AG09309 (cell line): ENCODE measurements at places on chromosomes 4 and X.

- DNase-seq: peak; percentile 64
Observed at GRCh38 chr4:6974138-6974848, 64.7 kb downstream of the TBC1D14 start.

GRCh38 chrX:68867458-68868112 lies 38.8 kb downstream of the EFNB1 start:
- no peak for DNase-seq

DNA sequence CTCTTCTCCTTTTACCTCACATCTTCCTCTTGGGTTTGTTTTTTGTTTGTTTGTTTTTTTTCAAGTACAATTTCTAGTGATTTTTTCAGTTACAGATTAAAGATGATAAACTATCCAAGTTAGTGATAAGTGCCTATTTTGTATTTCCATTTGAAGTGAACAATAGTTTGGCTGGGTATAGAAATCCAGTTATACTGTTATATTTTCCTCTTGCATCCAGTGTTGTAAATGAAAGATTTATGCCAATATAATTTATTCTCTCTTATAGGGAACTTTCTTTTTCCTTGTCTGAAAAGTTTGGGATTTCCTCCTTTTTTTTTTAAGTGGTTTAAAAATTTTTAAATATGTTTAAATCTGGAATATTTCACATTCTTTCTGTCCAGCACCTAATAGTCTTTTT lies 169.4 kb downstream of the CPEB2 start:
- DNase-seq: no peak

DNA sequence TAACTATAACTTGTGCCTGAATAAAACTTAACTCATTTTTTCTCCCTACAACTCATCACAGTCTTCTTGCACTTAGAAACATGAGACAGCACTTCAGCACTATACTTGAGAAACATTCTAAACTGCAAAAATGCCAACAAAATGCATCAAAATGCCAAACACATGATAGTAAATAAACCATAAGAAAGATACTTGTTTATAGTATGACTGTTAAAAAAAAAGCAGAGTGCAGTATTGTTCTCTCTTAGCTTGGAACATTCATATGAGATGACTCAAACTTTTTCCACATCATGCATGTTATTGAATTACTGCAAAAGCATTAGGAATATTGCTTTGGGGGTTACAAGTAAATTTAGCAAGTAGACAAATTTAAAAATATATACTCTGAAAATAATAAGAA lies 135.7 kb upstream of the ANXA10 start:
- DNase-seq: no peak

- DNase-seq: no peak
Observed at GRCh38 chrX:129071390-129071789, 451.9 kb downstream of the SMARCA1 start.

DNA sequence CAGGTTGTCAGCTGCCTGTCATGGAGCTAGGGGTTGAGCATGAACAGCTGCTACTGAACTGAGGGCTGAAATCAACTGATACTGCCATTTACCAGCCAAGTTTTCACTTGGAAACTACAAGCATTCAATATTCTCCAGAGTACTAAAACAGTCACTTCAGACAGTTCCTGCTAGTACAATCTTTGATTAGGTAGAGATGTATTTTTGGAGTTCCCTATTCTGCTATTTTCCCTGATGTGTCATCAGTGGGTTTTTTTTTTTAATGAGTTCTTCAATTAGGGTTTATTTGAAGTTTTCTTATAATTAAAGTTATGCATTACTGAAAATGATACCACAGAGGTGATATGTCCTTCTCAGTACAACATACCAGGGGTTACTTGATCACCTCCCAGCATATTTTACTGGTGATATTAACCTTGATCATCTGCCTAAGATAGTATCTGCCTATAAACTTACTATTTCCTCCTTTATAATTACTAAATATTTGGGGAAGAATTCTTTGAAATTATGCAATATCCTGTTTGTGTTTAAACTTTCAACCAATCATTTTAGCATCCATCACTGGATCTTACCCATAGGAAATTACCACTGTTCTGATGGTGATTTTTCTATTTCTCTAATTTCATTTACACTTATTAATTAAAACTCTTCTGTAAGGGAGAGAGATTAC lies 13.6 kb downstream of the PDCL2 start:
- no peak for DNase-seq

DNA sequence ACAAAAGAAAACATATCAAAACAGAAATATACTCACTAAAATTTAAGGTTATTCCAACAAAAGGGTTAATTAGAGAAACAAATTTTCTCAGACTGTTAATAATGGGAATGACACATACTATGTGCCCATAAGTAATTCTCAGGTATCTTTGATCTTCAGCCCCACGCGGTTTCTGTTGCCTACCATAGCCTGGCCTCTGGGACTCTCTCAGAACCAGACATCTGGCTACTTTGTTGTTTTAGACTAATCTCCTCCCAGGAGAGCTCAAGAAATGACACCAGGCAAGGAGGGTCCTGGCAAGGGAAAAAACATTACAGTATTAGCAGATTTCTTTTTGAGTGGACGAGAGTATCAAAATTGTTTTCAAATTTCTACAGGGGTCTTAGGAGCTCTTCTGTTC lies 43.7 kb downstream of the SLC10A7 start:
- DNase-seq: no peak

GRCh38 chrX:72107320-72107719 lies 24.4 kb downstream of the RTL5 start:
- no peak for DNase-seq

DNA sequence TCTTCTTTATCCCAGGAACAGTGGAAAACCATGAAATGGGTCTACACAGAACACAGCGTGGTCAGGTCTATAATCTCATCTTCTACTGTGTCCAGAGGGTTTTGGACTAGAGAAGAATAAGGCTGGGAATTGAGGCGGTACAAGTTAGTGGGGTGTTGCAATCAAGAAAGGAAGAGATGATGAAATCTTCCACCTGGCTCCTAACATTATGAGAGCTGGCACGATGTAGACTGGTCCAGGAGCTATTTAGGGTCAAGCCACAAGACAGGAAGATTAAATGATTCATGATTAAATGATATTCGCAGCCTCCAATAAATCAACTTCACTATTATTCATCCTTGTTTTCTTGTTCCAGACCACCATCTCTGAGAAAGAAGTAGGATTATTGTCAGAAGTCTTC lies 88.0 kb downstream of the ARSF start:
- DNase-seq: peak; percentile 34

DNA sequence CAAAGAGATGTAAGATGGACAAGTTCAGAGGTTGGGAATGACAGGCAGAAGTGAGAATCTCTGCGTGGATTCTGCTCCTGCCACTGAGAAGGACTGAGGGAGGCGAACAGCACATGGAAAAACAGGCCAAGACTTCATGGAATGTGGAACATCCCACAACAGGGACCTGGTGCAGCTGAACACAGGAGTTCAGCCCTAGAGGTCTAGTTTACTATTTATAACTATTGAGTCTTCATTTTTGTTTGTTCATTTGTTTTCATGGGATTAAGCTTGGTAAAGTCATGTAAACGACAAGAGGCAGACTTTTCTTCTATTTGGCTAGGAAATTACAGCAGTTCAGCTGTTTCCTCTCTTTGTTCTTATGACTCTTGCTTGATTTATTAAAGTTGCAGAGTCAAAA lies 234.5 kb downstream of the MAML3 start:
- DNase-seq: no peak

DNA sequence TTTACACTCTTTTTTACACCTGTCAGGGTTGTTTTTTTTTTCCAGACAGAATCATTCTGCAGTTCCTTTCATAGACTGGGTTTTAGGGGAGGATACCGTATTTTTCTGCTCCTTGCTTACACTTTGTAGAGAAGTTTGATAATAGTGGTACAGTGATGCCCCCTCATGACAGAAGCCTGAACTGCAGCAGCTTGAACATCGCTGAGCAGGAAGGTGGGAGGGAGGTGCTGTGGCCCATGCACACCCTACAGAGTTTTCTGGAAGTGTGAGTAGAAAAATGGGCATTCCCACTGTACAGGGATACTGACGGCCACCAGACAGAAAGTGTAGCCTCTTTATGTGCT lies 54.5 kb downstream of the RAB40A start:
- no peak for DNase-seq

DNA sequence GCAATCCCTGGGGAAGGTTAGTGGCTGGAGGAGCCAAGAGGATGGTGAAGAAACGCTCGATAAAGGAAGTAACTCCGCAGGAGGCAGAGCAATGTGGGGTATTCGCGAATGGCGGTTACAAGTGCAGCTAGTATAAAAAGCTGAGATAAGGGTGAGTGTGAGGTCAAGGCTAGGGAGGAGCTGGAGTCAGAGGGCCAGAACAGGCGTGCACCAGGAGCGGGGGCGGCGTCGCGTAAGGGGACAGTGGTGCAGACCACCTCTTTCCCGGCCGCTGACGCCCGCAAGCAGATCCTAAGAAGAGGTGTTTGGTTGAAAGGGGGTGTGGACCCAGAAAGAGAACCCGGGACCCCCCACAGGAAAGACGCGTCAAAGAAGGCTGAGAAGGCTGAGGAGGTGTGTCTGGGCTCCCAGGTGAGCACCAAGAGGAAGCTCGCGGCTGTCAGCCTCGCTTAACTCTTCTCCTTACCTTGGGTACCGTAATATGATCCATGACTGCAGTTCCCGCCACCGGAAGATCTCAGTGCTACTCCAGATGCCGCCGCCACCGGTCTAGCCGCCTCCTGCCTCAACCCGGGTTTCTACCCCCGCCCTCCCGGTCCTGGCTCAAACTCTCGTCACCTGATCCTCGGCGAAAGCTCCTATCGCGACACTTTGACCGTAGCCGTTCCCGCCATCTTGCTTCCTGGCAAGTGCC lies at the start of gene MTMR8:
TSS of gene MTMR8 (minus strand) at position 579 of the 694 bp plus-strand sequence. CDS start at position 490, 89 bp downstream.
- no peak for DNase-seq

GRCh38 chr4:88809576-88810219 lies 112.1 kb upstream of the NAP1L5 start:
- DNase-seq: no peak

GRCh38 chr4:78569306-78569821 lies 17.8 kb downstream of the ANXA3 start:
- peak; percentile 55 for DNase-seq

- DNase-seq: no peak
Observed at GRCh38 chrX:110399497-110399896, 40.8 kb downstream of the RTL9 start.

- DNase-seq: no peak
Observed at GRCh38 chr4:82097504-82097903, 276.3 kb downstream of the HNRNPD start.

DNA sequence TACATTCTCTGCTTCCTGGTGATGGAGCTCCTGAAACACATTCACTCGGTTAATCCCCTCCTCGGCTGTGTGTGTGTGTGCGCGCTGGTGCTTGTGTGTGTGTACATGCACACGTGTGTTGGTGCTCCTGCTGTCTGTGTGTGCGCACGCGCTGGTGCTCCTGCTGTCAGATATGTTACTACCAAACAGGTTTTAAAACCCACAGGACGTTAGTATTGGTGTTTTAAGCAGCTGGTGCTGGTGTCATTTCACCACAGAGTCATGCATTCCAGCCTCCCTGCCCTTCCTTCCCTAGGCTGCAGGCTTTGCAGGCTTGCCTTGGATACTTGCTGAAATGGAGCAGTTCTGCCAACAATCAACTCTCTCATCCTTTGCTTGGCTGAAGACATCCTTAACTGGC lies 48.1 kb upstream of the CPLX1 start:
- no peak for DNase-seq

DNA sequence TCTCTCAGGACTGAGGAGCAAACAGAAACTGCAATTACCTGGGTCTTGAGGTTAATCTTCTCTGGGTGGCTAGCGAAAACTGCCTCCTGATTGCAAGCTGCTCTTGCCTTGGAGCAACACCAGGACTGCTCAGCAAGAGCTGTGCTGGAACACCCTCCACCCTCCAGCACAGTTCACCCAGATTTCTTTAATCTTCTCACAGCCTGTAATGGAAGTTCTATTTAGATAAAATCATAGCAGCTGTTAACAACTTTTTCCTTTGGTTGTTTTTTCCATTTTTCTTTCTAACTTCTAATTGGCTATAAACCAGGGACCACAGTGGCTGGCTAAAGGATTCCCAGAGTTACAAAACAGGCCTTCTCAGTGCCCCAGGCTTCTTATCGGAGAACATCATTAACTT lies 36.3 kb downstream of the OPHN1 start:
- no peak for DNase-seq

GRCh38 chrX:47649271-47649670 lies 1.1 kb downstream of the ELK1 start:
- no peak for DNase-seq
